ENCODE measurements at places on chromosomes 2 and 18.
A peak's percentile ranks its signal among the peaks of the same experiment; 100 is the strongest.

DNA sequence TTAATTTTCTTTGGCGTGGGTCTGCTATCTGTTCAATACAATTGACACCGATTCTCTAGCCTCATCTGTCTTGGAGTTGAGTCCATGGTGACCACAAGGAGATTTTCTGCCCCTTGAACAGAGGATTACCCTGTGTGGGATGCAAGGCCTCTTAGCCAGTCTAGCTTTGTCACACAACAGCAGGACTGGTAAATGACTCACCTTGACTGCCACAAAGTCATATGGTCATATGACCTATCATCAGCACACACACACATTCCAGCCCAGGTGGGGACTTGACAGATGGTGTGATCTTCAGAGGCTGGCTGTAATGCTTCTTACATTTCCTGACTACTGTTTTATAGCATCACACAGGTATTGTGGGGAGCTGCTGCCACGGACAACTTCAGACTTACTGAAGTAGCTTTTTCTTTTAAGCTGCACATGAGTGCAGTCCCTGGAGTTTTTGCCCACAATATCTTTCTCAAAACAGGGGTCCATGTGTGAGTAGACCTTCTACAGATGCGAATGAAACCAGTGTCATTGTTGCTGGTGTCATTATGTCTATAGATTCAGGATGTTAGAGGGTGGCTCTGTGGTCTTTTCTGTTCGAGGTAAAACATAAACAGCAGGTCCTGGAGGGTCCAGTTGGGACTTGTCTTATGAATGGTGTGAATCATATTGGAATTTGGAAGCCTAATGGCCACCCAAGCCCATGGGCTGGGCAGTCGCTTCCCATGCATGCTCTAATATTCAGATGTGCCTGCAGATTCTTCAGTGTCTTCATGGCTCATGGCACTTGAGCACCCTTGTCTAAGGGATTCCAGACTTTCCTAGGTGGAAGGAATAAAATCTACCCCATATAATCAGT lies 18.6 kb upstream of the ACOXL start:
- peak; percentile 16 for DNase-seq

- no peak for DNase-seq
These were observed 125.5 kb downstream of the ATAD2B start for GRCh38 chr2:23801396-23801795.

- no peak for DNase-seq
These were observed 30.4 kb downstream of the SRSF7 start for GRCh38 chr2:38720613-38721241.

GRCh38 chr2:20093263-20094141 lies 42.1 kb upstream of the LAPTM4A start:
- no peak for DNase-seq

DNA sequence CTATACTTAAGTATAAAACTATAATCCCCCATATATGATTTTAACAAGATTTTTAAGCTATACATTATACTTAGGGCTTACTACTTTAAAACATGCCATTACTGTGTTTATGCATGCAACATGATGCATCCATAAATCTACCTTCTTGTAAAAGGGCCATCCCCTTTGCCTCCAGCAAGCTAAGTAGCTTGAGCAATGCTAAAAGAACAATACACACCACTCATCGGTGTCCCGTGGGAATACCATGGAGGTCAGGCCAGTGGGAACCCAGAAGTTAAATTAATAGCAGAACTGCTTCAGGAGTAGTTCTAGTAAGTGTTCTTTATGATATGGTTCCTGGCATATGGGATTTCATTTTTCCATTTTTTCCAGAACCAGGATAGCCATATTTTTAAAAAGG lies 37.8 kb downstream of the SH3RF3 start:
- no peak for DNase-seq

- DNase-seq = no peak
These were observed 468.1 kb upstream of the FANCL start for GRCh38 chr2:58709274-58709673.

DNA sequence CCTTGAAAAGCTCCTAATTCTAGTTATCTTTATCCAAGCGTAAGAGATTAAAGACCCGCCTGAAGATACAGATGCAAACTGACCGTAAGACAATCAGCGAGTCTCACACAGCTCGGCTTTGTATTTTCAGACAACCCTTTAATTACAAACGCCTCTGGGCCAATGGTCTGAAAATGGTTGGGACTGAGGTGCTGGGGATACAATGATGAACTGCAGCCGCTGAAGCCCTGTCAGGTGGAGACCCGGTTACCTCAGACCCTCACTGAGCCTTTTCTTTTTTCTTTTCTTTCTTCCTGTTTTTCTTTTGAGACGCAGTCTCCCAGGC lies 715 bp upstream of the CFAP36 start:
- no peak for DNase-seq

- no peak for DNase-seq
These were observed 99.8 kb upstream of the ARHGAP28 start for GRCh38 chr18:6629635-6630140.

GRCh38 chr2:68216454-68217310 lies 35.6 kb downstream of the PPP3R1 start:
- no peak for DNase-seq

- no peak for DNase-seq
These were observed 48.6 kb downstream of the ANO7 start for GRCh38 chr2:241237047-241237446.

DNA sequence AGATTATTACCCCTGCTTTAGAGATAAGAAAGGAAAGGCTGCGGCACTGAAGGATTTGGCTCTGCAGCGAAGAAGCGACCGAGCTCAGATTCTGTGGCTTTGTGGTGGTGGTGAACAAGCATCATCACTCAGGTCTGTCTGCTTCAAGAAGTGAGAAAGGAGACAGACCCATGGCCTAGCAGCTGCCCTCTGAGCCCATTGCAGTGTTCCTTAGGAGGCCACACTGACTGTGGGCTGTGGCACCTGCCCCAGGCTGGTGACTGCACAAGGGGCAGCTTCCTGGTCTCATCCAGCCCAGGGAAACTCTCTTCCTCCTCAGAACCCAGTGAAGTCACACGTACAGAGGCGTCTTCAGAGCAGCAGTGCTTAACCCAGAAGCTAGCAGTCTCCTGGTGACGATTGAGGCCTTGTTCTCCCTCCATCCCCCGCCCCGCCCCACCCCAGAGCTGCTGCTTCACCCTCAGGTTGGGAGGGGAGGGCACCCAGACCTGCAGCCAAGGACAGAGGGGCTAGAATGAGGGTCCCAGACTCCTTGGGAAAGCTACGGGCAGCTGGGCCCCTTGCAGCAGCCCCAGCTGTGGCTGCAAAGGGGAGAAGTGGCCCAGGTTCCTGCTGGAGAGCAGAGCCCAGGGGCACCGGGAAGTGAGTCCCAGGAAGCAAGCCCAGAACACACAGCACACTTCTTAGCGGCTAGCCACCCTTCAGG lies 22.2 kb downstream of the BIN1 start:
- DNase-seq = peak; percentile 35

Measured in stimulated activated CD4-positive, alpha-beta T cell treated with anti-CD3 and anti-CD28 coated beads, Interleukin-1b, Interleukin-23, amount 100 ng/mL, for 48 hours (primary cell).